ENCODE measurements at places on chromosomes 1 and 21.

DNA sequence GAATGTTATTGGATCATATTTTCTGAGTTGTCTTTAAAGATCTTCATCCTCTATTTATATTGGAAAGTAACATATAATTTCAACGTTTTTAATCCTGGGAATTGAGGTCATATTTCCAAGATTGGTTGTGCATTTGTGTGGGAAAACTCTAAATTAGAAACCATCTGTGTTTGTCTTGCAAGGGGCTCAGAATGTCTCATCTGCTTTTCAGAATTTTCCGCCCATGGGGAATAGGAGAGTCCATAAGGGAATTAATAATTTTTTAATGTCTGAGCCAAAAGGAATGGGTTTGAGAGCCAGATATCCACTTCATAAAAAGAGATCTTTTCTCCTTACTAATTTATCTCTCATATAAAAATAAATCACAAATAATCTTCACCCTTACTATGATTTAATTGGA is 84.8 kb upstream of the MAP1LC3C start:
- no peak for DNase-seq

DNA sequence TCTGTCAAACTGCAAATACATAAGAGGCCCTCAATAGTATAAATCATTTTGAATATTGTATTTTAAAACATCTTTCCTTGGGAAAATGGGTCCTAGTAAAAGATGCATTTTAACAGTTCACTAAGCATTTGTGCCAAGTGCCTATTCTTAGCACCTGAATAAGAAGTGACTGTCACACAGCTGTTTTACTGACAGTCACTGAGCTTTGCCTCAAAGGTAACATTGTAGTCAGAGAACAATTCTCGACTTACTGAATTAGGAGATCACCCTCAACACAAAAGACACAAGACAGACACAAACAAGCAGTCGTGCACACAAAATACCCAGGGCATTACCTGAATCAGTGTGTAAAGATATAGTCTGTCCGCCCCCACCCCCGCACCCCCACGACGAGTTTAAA is 408 bp downstream of the ESRRG start:
- no peak for DNase-seq

- DNase-seq: no peak
Observed at GRCh38 chr1:200033511-200034261, 6.2 kb downstream of the NR5A2 start.

DNA sequence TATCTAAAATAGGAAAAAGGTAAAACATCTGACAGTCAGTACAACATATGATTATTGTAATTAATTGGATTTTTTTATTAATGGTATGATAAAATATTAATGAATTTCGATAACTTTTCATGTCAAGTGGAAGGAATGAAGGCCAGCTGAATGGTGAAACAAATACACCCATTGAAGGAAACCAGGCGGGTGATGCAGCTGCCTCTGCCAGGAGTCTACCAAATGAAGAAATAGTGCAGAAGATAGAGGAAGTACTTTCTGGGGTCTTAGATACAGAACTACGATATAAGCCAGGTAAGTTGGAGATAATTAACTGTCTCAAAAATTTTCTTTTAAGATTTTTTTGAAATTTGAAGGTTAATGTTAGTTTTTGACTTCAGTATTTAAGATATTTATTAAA is 3.2 kb downstream of the SON start:
- no peak for DNase-seq

DNA sequence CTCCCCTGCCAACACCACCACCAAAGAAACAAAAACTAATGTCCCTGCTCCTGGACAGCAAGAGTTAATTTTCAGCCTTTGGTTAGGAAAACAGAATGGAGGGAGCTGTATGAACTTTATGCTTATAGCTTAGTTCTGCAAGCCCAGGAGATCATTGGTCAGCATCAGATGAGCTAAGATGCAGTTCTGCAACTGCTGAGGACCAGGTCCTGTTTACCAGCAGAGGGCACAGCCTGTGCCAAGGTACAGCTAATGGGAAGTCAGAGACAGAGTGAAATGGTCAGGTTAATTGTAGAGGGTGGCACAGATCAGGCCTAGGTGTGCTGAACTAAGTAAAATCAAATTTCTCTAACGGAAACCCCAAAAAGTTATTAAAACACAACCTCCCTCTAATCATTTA is 161.3 kb downstream of the ROR1 start:
- DNase-seq: no peak

DNA sequence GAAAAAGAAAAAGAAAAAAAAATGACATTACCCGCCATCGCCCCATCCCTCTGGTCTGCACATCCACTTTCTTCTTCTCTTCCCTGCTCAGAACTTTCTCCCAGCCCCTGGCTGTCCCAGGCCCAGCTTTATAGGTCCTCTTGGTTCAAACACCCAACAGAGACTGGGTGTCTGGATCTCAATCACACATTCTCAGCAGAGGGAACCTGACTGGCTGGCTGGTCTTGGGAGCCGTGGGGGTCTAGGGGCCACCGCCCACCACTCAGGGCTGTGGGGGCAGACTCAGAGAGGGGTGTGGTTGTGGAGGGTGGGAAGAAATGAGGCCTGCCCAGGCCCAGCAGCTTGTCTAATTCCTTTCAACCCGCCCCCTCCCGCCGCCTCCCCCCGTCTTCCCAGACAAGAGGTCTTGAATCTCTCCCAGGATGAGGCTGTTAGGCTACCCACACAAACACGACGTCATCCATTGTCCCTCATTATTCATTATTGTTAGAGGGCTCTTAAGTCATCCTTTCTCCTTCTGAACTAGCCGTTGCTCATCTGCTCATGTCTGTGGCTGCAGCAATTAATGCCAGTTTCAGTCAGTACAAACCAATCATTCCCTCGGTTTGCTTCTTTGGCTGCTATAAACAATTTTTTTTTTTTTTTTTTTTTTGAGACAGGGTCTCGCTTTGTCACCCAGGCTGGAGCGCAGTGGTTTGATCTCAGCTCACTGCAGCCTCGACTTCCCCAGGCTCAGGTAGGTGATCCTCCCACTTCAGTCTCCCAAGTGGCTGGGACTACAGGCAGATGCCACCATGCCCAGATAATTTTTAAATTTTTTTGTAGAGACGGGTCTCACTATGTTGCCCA is 40.6 kb upstream of the CLIC4 start:
- DNase-seq: no peak

DNA sequence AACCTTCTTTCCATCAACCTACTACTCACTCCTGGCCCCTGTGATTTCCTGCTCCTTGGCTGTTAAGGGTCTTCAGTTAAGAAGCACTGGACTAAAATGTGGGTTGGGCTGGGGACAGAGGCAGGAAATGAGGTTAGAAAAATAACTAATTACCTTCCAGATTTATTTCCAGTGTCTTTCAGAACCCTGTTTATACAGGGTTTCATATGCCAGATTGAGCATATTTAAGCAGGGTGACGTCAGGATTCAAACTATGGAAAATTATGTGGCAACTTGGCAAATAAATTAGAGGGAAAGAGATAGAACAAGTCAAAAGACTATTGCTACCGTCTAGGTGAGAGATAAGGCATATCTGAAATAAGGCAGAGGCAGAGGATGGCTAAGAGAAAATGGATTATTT is 11.7 kb upstream of the MCOLN3 start:
- no peak for DNase-seq

- DNase-seq: no peak
Observed at GRCh38 chr1:63892632-63893395, 119.0 kb downstream of the ROR1 start.

GRCh38 chr1:190179817-190180216 is 297.8 kb downstream of the BRINP3 start:
- DNase-seq: no peak

- DNase-seq: no peak
Observed at GRCh38 chr1:103111926-103112325, 3.6 kb upstream of the COL11A1 start.

GRCh38 chr1:198623752-198624647 is 14.8 kb upstream of the PTPRC start:
- DNase-seq: no peak

GRCh38 chr1:157403608-157404007 is 148.7 kb downstream of the FCRL5 start:
- DNase-seq: no peak

- DNase-seq: no peak
Observed at GRCh38 chr1:15525050-15526020, 1.3 kb upstream of the DNAJC16 start.

- no peak for DNase-seq
Observed at GRCh38 chr1:41313661-41314131, 47.5 kb upstream of the FOXO6 start.

All from NCI-H2081 treated with DMSO at 0.1 percent for 48 hours (cell line).